ENCODE measurements at places on chromosomes 13 and 19.

DNA sequence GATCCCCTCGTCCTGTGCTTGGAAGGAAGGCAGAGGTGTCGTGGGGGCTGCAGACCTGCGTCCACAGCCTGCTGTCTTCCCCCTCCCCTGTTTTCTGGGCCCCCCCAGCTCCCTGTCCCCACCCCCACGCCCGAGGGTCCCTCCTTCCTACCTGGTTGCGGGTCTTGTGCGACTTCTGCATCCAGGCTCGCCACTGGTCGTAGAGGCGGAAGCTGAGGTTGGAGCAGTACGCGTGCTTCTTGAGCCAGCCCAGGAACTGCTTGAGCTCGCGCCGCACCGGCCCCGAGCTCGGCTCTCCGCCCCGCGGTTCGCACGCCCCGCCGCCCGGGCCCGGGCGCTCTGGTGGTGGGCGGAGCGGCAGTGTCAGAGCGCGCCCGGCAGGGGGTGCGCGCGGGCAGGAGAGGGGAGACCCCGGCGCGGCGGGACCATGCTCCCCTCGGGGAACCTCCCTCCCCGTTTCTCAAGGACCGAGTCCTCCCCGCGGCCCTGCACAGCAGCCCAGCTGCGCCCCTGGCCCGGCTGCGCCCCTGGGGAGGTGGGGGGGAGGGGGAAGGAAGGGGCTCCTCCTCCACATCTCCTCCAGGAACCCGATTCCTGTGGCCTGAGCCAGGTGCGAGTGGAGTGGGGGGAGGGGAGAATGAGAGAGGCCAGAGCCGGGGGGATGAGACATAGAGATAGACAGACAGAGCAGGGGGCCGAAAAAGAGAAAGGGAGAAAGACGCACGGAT, 5.7 kb downstream of the REX1BD start:
- DNase-seq: peak; percentile 67

- DNase-seq: no peak
Observed at GRCh38 chr19:6230991-6231448, 48.8 kb downstream of the MLLT1 start.

DNA sequence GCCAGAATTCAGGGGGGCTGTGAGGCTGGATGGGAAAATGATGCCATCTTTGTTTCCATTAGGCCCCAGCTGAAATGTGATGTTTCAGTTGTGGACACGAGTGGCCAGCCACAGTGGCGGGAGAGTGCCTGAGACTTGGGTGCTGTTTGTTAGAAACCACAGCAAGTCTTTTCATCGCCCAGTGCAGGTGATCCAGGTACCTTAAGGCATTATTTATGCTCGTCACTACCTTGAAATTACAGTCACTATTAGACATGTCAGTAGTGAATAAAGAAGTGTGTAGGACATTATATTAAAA, 82.5 kb upstream of the TM9SF2 start:
- DNase-seq: no peak

- DNase-seq: no peak
Observed at GRCh38 chr19:3771000-3771905, 775 bp downstream of the RAX2 start.

DNA sequence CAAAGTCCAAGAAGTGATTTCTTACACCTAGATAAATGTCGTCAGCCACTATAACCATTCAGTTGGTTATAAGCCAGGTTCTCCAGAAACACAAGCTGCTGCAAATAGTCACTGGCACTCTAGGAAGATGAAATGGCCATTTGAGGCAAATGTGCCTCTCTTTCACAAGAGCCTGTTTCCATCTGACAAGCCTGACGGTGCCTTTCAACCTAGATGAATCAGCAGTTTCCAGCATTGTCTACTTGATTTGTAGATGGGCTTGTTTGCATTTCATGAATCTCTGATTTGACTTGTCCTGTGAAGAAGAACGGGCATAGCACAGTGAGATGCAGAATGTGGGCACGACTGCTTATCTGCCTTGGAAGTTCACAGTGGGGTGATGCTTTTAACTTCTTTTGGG, 327.2 kb downstream of the LMO7 start:
- DNase-seq: no peak

DNA sequence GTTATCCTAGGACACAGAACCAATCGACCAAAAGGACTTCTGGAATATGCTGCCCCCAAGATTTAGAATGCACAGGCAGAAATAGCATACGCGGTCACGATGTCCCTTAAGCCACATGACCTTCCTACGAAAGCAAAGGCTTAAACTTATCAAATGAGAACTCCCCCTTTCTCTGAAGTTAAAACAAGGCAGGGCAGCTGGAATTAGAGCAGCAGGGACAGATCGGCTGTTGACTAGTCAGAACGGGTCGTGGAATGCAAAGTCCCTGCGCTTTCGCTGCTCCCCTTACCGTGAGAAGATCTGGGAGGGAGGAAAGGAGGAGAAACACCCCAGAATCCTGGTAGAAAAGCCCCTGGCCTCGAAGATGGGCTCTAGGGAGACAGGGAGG, 799 bp upstream of the USPL1 start:
- DNase-seq: peak; percentile 8

Data from activated naive CD8-positive, alpha-beta T cell treated with anti-CD3 and anti-CD28 coated beads, Interleukin-2, amount 50 U/mL, for 16 hours (primary cell).